HT1080 (cell line): ENCODE measurements at places on chromosomes 7 and 10. TPM values are rescaled to one million over a fixed set of nuclear protein-coding genes. Genes with fewer than 3 reads are reported as not detected.

The CFAP46 gene
- total RNA-seq, result 0.35 and 0.53 TPM in 2 replicates

The RNF133 gene
- 0.08 and 0.33 TPM in 2 replicates for total RNA-seq

The NRCAM gene
- total RNA-seq, result 8.1 and 14.6 TPM in 2 replicates

The VIPR2 gene
- total RNA-seq, result not detected in 2 replicates

The PHKG1 gene
- 0.10 and 0.58 TPM in 2 replicates for total RNA-seq

The FGFR2 gene
- total RNA-seq, result 0.07 TPM in 1 of 2 replicates, not detected in the other

The ZNF33B gene
- total RNA-seq, result 7.8 and 11.3 TPM in 2 replicates

The BMPER gene
- 2.4 and 3.8 TPM in 2 replicates for total RNA-seq

The ZPBP gene
- not detected in 2 replicates for total RNA-seq

The CHCHD2 gene
- 607 and 847 TPM in 2 replicates for total RNA-seq

The ATOH7 gene
- not detected in 2 replicates for total RNA-seq

The EVX1 gene
- not detected in 2 replicates for total RNA-seq

The CRTAC1 gene
- not detected in 2 replicates for total RNA-seq

The IFIT3 gene
- total RNA-seq, result 5.4 and 5.9 TPM in 2 replicates

The CSTF2T gene
- 29.9 and 31.1 TPM in 2 replicates for total RNA-seq
